Activated T-helper 1 cell treated with anti-CD3 and anti-CD28 coated beads, Interleukin-12 subunit alpha, Interleukin-12 subunit beta, Interleukin-2, Interleukin-4 antibody, amounts not matched to agents 30 ng/mL and 10 ng/mL and 1 ng/mL, durations not matched to agents 14 hours and 24 hours and 36 hours (primary cell): ENCODE measurements at places on chromosomes 3 and 15.

DNA sequence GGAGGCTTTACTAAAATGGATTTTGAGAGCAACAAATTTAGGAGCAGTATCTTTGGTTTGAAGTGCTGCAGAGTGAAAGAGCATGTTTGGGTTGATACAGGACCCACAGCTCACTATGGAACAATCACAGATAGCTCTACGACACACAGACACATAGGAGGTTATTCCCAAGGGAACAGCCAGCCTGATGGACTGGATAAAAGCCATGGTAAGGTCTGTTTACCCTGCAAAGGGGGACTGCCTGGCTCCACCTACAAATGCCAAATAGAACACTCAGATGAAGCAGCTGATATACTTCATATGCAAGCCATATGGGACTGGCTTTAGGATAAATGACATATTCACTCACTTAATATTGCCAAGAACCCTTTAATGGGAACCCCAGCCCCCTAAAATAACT, 75.4 kb downstream of the CDC25A start:
- peaks cover 2% of the 10 kb centered on the region for H3K27me3 ChIP-seq
- no peaks in the 10 kb centered on the region for H3K36me3 ChIP-seq
- peak overlapping the region; percentile 38 for H3K4me3 ChIP-seq
- peak overlapping the region; percentile 76 for H3K27ac ChIP-seq

DNA sequence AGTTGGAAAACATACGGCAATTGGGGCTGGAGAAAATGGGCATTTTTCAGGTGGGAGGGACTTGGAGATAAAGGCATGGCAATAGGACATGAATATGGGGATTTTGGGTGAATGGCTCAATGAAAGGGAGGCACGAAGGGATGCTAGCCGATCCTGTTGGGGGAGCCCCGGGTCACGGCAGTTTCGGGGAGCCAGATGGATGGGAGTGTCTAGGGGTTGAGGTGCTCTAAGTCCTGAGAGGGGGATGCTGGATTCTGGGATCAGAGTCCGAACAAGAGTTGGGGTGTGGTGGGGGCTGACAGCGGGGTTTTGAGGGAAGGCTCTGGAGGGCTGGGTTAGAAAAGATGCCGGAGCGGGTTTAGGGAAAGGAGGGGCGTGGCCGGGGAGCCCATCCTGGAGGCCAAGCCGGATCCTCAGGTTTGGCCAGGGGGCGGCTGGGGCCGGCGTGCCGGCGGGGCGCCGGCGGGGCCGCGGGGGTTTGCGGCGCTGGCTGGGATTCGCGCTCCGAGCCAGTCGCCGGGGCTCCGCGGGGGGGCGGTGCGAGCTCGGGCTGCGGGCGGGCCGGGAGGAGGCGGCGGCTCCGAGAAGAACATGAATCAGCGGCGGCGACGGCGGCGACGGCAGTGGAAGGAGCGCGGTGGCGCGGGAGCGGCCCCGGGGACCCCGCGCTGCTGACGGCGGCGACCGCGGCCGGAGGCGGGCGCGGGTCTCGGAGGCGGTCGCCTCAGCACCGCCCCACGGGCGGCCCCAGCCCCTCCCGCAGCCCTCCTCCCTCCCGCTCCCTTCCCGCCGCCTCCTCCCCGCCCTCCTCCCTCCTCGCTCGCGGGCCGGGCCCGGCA, at the start of gene TYRO3:
Gene TYRO3 (plus strand): TSS at position 813 of the 839 bp plus-strand sequence. CDS start 46 bp downstream, outside the sequence.
- H3K27me3 ChIP-seq, result peaks cover 46% of the 10 kb centered on the region
- H3K4me3 ChIP-seq, result peak within 1 kb of the TSS; percentile 92
- peak within 1 kb of the TSS; percentile 89 for H3K27ac ChIP-seq
- H3K4me1 ChIP-seq, result peaks cover 19% of the 10 kb centered on the region
- DNase-seq, result peak; percentile 60
- H3K36me3 ChIP-seq, result peaks cover 2% of the 10 kb centered on the region

- peaks cover 12% of the 10 kb centered on the region for H3K36me3 ChIP-seq
- DNase-seq, result peak; percentile 5
- H3K4me1 ChIP-seq, result peaks cover 31% of the 10 kb centered on the region
- no peaks in the 10 kb centered on the region for H3K27me3 ChIP-seq
These were observed 50.0 kb downstream of the RLBP1 start for GRCh38 chr15:89171136-89172072.

DNA sequence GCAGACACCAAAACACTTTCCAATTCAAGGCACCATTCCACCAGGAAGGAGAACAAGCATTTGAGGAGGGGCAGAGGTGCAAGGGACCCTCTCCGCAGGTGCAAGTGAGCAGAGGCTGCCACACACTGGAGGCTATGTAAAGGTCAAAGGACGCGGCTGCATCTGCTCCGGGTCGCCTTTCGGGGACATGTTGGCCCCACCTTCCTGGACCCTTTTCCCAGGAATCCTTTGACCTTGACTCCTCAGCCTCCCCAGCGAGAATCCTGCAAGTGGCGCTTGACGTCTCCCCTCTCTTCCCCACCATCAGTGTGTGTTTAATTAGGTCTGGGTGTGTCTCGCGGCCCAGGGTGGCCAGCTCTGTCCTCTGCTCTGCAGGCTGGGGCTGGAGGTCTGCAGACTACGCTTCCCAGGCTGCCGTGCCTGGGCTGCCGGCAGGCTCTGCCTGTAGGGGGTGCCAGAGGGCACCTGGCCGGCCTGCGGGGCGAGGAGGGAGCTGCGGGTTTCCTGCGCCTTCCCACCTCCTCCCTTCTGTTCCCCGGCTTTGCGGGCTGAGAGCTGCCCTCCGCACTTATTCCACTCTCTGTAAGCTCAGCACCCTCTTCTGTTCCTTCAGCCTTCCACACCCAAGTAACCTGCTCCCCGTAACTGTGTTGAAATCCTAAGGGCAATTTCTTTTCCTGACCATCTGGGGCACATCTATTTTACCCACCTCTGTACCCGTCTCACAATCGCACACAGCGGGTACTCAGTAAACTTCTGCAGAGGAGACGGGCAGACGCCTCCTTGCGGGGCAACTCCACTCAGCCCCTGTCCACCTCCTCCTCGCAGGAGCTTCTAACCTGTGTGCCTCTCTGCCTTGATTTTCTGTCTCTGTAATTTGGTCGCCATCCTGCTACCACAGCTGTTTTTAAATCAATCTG, 129.8 kb downstream of the NSMCE3 start:
- DNase-seq, result peak; percentile 27
- H3K27me3 ChIP-seq, result peaks cover 10% of the 10 kb centered on the region
- H3K4me1 ChIP-seq, result peaks cover 6% of the 10 kb centered on the region
- no peak overlapping the region for H3K27ac ChIP-seq
- no peak overlapping the region for H3K4me3 ChIP-seq

GRCh38 chr3:170502297-170502696, 83.6 kb downstream of the SLC7A14 start:
- H3K27me3 ChIP-seq, result peaks cover 20% of the 10 kb centered on the region
- no peak for DNase-seq
- H3K4me1 ChIP-seq, result no peaks in the 10 kb centered on the region

- H3K4me3 ChIP-seq, result no peak overlapping the region
- H3K4me1 ChIP-seq, result peaks cover 20% of the 10 kb centered on the region
- no peaks in the 10 kb centered on the region for H3K27me3 ChIP-seq
- peaks cover 27% of the 10 kb centered on the region for H3K36me3 ChIP-seq
- no peak for DNase-seq
These were observed 4.7 kb downstream of the MRPS11 start for GRCh38 chr15:88472225-88472624.

- H3K27ac ChIP-seq, result no peak overlapping the region
- H3K27me3 ChIP-seq, result peaks cover 16% of the 10 kb centered on the region
- H3K36me3 ChIP-seq, result peaks cover 3% of the 10 kb centered on the region
- H3K4me1 ChIP-seq, result peaks cover 39% of the 10 kb centered on the region
- DNase-seq, result no peak
These were observed 77.8 kb downstream of the WWTR1 start for GRCh38 chr3:149579838-149580542.

- H3K27ac ChIP-seq, result peak overlapping the region; percentile 80
- H3K4me1 ChIP-seq, result peaks cover 83% of the 10 kb centered on the region
- no peaks in the 10 kb centered on the region for H3K27me3 ChIP-seq
- DNase-seq, result no peak
- H3K36me3 ChIP-seq, result peaks cover 22% of the 10 kb centered on the region
These were observed 4.6 kb downstream of the SNRK start for GRCh38 chr3:43290956-43291355.

DNA sequence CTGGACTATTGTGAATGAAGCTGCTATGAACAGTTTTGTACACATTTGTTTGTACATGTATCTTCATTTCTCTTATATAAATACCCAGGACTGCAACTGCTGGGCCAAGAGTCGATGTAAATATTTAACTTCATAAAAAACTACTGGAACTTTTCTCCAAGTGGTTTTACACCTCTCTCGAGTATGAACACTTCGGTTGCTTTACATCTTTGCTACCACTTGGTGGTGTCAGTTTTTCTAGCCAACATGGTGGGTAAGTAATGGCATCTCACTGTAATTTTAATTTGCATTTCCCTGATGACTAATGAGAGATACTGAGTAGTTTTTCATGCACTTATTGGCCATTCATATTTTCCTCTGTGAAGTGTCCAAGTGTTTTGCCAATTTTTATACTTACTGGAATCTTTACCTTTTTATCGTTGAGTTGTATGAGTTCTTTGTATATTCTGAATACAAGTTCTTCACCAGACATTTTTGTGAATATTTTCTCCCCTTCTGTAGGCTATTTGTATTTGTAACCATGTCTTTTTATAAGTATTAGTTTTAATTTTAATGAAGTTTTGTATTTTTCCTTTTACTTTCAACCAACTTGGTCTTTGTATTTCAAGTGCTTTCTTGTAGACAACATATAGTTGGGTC, 44.4 kb downstream of the PCOLCE2 start:
- H3K36me3 ChIP-seq, result no peaks in the 10 kb centered on the region
- H3K27ac ChIP-seq, result no peak overlapping the region
- no peak for DNase-seq
- no peaks in the 10 kb centered on the region for H3K4me1 ChIP-seq
- peaks cover 14% of the 10 kb centered on the region for H3K27me3 ChIP-seq
